ENCODE measurements at places on chromosomes 3 and 15.

- DNase-seq: no peak
Measured at GRCh38 chr3:177426878-177427495, 229.7 kb upstream of the TBL1XR1 start.

GRCh38 chr3:145776782-145777408 lies 384.1 kb downstream of the PLOD2 start:
- peak; percentile 62 for DNase-seq

DNA sequence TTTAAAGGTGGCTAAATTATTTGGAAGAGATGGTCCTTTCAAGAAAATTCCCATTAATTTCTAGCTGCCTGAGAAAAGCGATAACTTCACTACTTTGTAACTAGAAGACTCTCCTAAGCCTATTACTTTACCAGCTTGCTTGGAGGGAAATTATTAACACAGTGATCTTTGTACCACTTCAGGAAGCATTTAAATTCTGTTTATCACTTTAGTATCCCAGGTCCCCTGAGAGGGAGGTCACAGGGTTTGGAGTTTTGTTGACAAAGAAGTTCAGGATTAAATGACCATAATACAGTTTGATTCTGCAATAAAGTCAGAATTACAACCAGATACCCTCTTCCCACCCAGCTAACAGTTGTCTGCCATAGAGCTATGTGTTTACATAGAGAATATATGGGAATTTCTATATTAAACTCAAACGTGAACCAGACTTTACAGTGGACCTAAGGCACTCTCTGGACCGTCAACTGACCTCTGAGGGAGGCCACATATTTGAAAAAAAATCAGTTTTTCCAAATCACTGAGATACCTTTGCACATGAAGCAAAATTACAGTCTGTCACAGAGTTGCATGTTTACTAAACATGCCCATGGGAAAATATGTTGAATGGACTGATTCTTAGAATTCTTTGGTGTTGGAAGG lies 3.0 kb downstream of the SLC27A2 start:
- no peak for DNase-seq

- DNase-seq: no peak
Measured at GRCh38 chr15:68310804-68311463, 33.4 kb downstream of the FEM1B start.

DNA sequence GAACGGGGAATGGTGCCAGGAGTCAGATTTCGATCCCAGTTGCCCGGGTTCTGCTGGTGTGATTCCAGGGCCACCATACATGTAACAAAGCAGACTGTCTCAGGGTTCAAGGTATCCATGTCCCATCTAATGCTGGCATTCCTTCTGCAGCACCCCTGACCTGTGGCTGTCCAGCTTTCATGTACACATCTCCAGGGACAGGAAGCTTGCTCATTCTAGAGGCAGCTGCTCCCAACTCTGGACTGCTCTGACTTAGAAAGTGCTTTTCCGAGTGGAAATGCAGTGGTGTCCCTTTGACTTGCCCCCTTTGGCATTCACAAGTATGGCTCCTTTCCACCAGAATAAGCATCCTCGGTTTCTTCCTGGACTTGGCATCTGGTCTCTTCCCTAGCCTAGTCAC lies 30.9 kb downstream of the PML start:
- no peak for DNase-seq

DNA sequence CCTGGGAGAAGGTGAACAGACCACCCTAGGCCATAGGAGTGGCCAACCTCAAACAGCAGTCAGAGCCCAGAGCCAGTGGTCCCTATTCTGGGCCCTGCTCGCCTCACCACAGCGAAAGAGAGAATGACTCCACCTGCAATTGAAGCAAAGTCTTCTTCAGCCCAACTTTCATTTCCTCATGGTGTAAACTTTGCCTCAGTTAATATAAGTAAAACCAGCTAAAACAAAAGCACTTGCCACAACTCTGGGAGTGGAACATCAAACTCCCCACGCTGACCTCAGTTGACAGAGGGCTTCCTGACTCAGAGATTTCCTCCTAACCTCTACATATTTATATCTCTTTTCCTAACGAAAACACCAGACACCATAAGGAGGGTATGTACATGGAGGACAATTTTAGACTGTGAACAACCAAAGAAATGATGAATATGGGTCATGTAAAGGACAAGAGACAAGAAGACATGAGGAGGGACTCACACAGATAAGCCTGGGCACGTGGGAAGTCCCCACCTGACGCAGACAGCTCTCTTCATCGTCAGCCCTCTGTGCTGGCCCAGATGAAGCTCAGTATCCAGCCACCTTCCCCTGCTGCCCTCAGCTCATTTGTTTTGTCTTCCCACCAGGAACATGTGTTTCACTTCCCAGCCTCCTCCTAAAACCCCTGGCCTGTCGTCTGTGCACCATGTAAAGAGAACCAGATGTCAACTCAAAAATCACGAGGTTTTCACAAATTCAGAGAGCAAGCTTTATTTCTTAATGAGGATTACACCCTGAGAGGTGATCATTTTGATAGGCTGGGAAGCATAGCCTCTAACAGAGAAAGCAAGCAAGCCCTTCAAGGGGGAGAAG lies 140.9 kb downstream of the KCNMB2 start:
- DNase-seq: no peak

DNA sequence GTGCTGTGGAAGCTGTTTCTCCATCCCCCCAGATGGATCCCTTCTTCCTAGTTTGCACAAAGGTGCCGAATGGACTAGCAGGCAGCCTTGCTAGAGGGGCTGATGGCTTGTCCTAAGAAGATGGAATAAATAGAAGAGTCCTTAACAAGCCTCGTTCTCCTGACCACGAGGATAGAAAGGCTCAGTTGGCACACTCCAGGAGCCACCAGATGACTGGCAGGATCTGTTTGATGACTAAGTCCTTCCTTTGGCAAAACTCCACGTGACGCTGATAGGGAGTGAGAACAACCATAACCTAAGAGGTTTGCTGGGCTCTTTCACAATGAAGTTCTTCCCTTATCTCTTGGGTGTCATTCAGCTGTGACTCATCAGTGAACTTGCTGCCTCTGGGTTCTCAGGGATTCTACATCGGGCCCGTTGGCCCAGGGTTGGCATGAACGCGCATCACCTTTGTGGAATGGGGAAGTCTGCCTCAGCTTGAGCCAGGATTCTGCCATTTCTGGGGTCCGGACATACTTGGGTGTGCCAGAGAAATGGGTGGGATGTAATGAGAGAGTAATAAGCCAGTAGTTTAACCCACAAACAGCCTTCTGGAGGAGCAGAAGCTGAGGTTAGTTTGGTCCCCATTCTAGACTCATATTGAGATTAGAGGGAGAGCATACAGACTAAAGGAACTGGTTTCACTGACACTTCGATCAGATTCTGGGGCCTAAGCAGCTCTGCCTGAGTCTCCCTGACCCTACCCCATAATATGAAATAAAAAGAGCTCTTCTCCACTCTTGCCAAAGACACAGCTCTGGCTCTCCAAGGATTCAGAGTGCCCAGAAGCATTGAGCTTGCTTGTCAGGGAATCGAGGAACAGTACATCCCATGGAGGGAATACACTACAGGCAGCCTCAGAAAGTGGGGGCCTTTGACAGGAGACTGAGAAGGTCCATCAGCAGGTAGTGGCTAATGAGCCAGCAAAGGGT lies 2.0 kb upstream of the MELTF start:
- DNase-seq: no peak

DNA sequence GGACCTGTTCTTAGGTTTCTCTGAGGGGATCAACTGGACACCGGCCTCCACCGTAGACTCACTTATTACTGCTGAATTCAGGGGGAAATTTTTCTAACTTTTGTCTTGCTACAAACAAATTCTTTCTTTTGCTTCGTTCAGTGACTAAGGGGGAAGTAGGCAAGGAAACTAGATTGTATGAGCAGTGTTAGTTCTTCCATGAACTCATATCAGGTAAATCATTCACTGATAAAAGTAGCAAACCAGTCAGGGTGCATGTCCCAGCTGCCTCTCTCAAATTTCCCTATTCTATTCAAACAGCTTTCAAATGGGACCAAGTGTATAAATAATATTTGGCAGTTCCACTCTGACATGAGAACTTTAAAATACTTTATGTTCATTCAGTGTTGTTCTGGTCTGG lies 7.3 kb upstream of the CCDC13 start:
- no peak for DNase-seq

GRCh38 chr3:45639044-45639392 lies 44.5 kb downstream of the LIMD1 start:
- DNase-seq: no peak

DNA sequence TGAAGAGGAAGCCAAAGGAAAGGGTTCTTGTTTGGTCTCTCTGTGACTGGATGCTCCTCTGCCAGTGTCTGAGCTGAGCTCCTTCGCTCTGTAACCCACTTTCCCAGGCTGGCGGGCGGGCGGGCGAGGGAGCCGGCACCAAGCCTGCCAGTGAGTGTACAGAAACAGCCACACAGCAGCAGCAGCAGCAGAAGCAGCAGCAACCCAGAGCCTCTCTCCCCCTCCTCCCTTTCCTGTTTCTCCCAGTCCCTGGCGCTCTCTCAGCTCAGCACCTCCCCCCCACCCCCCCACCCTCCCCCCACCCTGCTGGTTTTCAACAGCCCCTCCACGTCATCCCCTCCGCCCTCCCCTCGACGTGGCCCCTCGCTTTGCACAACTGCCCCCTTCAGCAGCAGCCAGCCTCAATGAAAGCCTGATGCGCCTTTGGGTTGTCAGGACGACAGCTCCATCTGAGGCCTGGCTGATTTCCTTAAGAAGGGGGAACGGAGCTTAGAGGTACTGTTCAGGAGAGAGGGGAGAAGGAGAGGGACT lies at the start of gene LSAMP:
LSAMP (minus strand) TSS at position 177 of the 531 bp plus-strand sequence.
- peak; percentile 56 for DNase-seq

DNA sequence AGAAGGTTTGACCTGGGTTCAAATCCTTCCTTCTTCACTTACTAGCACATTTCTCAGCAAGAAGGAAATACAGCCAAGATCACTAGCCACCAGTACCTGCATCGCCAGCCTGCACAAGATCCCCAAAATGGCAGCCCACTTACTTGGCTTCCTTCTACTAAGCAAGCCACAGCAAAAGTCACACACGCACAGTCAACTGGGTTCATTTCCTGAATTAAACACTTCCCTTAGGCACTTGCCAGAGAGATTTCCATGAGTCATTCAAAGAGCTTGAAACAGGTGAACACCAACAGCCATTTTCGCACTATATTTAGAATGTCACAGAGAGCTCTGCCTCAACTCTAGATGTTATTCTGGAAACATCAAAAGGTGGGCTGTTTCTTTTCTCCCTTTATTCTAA lies 42.6 kb downstream of the MGLL start:
- DNase-seq: no peak

GRCh38 chr3:123314359-123315270 lies 112.9 kb downstream of the SEC22A start:
- DNase-seq: no peak

DNA sequence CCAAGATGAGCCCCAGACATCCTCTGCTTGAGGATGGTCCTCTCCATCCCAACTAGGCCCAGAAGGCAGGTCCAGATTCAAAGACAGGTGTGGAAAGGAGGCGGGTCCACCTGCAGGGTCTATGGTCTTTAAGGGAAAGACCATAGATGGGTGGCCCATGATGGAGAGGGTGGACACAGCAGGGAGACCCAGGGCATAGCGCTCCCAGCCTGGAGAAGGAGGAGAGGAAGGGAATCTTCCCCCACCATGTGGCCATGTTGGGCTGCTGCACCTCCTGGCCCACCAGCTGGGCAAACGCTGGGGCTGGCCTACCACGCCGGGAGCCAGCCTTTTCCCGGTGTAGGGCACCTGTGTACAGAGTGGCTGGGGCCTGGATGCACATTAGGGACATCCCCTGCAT lies 265.2 kb upstream of the TLE3 start:
- no peak for DNase-seq

DNA sequence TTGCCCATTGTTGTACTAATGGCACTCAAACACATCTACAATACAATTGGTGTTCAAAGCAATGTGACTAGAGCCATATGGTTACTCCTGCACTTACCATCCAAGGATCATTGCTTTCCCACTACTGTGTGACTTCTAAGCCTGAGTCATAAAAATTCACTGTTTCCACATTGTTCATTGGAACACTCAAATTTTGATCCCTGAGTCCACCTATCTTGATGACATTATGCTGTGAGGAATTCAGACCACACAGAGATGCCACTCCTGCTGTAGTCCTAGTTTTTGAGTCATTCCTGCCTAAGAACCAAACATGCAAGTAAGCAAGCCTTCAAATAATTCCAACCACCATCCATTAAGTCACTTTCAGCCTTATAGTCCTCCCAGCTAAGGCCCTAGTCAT lies 176.2 kb downstream of the EFHB start:
- no peak for DNase-seq

GRCh38 chr15:32716216-32716914 lies 1.4 kb upstream of the GREM1 start:
- DNase-seq: no peak

DNA sequence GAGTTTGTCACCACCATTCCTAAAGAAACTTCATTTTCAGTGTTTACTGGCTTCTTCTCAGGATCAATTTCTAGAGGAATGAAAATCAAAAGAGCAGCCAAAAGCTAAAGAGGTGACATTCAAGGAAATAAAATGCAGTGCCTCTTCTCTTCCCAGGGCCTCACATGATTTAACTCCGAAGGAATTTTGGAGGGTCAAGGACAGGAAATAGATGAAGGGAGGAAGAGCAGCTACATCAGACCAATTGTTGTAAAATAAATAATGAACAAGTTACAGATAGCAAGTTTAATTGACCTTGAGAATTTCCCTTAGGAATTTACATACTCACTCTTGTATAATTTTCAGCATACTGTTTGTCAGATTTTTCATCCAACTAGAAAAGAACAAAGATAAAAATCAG lies 78.1 kb downstream of the LRRFIP2 start:
- no peak for DNase-seq

DNA sequence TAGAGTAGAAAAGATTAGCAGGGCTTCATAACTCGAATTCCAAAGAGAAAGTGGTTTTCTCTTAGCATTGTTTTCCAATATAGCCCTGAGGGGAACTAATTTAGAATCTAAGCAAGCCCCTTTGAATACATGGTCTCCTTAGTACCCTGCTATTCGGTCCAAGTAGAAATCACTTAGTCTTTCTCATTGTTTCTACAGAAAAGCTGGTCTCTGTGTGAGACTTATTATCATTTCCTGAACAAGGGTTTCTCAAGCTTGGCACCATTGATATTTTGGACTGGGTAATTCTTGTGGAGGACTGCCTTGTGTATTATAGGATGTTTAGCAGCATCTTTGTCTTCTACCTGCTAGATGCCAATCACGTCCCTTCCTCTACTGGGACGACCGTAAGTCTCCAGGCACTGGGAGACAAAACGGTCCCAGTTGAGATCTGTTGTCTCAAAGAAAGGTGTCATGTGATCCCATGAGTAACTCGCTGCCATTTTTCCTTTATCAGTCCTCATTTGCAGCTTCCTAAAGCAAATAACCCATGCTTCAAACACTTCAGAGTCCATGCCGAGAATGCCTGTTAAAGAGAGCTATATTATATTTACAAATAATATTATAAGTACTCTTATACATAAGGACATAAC lies 230.7 kb upstream of the SLCO3A1 start:
- DNase-seq: no peak

- no peak for DNase-seq
Measured at GRCh38 chr15:100339999-100340398, 1.8 kb downstream of the ADAMTS17 start.

GRCh38 chr15:29337156-29337959 lies 67.7 kb upstream of the NSMCE3 start:
- no peak for DNase-seq

- DNase-seq: no peak
Measured at GRCh38 chr3:32569540-32570420, 878 bp downstream of the DYNC1LI1 start.

Measured in NCI-H1694 treated with DMSO at 0.1 percent for 48 hours (cell line).